ENCODE measurements at places on chromosomes 4 and X.
A peak's percentile ranks its signal among the peaks of the same experiment; 100 is the strongest.

GRCh38 chrX:133913658-133914388 is 71.6 kb downstream of the GPC3 start:
- peak; percentile 23 for DNase-seq

DNA sequence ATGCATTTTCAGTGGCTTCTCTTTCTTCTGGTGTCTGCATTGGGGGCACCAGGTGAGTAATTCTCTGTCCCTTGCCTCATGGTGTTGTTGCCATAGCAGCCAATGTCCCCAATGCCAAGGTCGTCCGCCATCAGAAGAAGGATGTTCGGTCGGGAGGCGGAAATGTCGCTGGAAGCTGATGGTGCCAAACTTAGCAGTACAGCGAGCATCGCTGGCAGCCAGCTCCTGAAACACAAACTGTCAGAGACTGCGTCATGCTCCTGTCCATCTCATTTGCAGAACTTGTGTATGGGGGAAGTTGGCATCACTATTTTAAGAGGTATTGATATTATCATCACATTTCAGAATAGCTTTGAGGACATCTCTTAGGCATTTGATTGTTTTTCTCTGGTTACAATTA is 29.1 kb upstream of the ARSD start:
- DNase-seq = no peak

- DNase-seq = no peak
Measured at GRCh38 chr4:188986271-188986689, 847.0 kb downstream of the TRIML1 start.

- no peak for DNase-seq
Measured at GRCh38 chrX:107565931-107566603, 62.2 kb upstream of the PRPS1 start.

DNA sequence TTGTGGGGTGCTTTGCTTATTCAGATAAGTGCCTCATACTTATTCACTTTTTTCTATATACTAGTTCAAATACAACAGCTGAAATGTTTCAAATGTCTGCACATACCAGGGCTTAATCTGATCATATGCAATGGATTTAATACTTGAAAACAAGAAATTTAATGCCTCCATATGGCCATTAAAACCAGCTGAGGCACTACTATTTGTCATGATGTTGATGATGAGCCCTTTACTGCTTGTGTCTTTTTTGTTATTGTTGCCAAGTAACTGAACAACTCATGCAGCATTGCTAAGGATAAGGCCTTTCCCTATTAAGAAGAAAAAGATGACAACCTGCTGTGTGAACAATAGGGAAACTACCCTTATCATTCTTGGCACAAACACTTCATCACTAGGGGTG is 52.5 kb downstream of the MAGEB10 start:
- DNase-seq = no peak

DNA sequence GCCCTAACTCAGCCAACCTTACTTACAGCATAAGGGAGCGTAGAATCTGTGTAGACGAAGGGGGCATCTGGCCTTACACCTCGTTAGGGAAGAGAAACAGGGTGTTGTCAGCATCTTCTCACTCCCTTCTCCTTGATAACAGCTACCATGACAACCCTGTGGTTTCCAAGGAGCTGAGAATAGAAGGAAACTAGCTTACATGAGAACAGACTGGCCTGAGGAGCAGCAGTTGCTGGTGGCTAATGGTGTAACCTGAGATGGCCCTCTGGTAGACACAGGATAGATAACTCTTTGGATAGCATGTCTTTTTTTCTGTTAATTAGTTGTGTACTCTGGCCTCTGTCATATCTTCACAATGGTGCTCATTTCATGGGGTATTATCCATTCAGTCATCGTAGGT is 14.6 kb downstream of the PLP1 start:
- no peak for DNase-seq

GRCh38 chrX:128676651-128677050 is 624.4 kb upstream of the ACTRT1 start:
- DNase-seq = no peak

GRCh38 chrX:124257924-124258702 is 74.3 kb upstream of the TEX13D start:
- no peak for DNase-seq

DNA sequence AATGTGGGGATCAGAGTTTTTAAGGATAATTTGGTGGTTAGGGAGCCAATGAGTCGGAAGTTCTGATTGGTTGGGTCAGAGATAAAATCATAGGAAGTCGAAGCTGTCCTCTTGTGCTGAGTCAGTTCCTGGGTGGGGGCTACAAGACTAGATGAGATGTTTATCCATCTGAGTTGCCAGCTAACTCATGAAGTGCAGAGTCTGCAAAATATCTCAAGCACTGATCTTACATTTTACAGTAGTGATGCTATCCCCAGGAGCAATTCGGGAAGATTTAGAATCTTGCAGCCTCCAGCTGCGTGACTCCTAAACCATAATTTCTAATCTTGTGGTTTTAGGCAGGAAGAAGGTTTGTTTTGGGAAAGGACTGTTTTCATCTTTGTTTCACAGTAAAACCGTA is 565.8 kb upstream of the SPANXN1 start:
- DNase-seq = no peak

- no peak for DNase-seq
Measured at GRCh38 chr4:76434901-76435527, at the start of gene SHROOM3. Gene SHROOM3 (plus strand): TSS chr4:76435229. CDS start chr4:76436053, 824 bp downstream.

DNA sequence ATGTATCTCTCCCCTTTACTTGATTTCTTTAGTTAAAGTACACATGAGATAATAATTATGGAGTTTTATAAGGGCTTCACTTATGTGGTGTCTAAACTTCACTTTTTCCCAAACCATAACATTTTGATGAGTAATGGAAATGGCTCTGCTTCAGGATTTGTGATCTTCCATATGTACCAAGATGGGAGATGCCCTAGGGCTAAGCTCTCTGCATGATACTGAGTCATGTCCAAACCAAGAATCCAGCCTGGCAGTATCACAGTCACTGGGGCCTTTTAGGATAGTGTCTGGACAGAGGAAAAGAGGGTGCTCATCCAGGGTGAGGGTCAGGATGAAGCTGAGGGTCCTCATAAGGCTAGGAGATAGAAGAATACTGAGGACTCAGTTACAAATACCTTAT is 47.9 kb upstream of the PAGE3 start:
- DNase-seq = no peak

DNA sequence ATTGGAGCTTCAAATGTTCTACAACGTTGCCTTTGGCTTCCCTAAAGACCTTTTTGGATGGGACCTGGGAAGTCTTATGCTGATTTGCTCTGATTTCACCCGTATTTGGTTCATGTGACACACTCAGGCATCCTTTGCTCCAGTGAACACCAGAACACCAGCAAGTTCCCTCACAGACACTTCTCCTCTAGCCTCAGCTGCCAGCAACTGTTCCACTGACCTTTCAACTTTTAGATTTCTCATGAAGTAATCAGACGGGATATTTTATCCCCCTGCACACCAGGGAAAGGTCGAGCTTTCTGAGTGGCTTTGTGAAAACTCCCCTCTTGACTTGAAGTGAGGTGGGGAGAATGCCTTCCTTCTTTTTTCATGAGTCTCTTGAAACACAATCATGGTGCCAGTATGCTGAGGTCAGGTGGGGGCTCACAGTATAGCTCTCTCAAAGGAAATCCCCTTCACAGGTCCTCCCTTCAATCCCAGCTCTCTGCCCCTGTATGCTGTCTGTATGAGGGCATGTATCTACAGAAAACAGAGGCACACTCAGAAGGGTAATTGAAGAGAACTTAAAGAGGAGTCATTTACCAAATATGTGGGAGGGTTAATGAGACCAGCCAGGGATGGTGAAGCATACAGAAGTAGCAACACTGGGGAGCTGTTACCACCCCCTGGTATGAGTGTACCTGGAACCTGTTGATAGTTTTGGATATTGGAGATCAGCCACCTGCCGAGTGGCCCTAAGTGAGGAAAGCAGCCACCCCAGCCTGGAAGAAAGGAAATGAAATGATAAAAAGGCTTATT is 62.7 kb downstream of the FGFBP1 start:
- no peak for DNase-seq

GRCh38 chr4:165328101-165328425 is 594 bp downstream of the MSMO1 start:
- DNase-seq = no peak

GRCh38 chr4:11009281-11009680 is 324.7 kb upstream of the CLNK start:
- no peak for DNase-seq

GRCh38 chrX:46208225-46208854 is 336.9 kb downstream of the ZNF674 start:
- DNase-seq = no peak

DNA sequence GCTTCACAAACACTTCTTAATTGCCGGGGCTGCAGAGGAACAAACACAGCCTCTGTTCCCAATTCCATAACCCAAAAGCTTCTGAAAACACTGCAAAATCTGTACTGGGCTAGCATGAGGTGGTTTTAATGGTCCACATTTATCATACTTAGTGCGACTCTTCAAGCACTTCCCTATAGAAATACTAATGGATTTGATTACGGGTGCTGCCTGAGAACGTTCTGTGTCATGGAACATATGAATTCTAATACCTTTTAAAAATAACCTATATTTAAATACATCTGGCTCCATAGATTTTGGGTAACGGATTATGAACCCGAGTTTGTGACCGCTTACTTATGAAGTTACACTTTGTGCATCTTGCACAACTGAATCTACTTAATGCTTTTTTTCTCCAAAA is 35.4 kb upstream of the STS start:
- no peak for DNase-seq

GRCh38 chr4:189117426-189117825 is 823.2 kb upstream of the FRG1 start:
- DNase-seq = no peak

- no peak for DNase-seq
Measured at GRCh38 chr4:38315286-38315685, 348.7 kb upstream of the KLF3 start.

DNA sequence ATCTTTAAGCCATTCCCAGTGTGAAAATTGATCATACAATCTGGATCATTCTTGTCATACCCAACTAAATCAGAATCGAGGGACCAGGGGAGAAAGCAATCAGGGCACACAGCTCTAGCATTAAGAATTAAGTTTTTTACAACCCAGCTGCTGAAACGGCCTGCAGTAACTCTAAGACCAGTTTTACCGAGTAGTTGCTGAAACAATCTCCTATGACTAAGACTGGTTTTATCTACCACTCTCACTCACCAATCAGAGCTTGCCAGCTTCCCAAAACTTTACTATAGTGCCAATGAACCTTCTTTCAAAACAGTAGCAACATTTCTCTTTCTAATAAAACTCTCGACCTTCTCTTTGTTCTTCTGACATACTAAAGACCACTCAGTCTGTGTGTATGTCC is 2.8 kb upstream of the SAP30 start:
- DNase-seq = no peak

GRCh38 chr4:159278399-159278798 is 175.5 kb downstream of the RAPGEF2 start:
- no peak for DNase-seq

- DNase-seq = no peak
Measured at GRCh38 chr4:46270986-46271596, 118.8 kb downstream of the GABRA2 start.

- no peak for DNase-seq
Measured at GRCh38 chr4:174538123-174538875, 16.0 kb upstream of the HPGD start.

DNA sequence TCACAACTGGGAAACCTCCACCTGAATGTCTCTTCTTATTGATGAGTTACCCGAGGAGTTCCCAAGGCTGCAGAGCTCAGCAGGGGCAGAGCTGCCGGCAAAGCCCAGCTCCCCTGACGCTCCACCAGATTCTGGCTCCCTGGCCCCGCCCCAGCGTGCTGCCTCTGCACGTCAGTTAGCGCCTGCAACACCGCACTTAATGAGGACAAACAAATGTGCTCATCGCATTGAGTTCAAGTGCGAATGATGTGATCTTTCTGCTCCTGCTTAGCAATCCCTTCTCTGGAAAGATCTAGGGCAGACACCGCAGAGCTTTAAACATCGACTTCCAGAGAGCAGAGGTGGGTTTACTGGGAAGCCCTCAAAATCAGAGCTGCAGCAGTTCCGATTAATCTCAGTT is 55.5 kb upstream of the FBXW7 start:
- DNase-seq = no peak

DNA sequence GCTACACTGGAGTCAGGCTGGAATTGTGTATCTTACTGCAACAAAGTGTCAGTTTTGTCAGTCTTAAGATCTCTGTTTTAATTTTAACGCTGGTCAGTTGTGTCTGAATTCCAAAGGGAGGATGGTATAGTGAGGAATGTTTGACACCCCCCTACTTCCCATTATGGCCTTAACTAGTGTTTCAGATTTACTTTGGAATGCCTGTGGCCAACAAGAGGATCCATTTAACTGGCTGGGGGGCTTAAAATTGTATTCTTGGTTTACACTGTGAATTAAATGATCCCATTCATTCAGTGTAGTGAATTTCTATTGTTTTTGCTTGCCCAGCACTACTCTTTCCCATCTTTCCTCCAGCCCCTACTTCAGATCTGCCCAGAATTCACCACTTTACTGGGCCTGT is 75.8 kb upstream of the IQCM start:
- no peak for DNase-seq

DNA sequence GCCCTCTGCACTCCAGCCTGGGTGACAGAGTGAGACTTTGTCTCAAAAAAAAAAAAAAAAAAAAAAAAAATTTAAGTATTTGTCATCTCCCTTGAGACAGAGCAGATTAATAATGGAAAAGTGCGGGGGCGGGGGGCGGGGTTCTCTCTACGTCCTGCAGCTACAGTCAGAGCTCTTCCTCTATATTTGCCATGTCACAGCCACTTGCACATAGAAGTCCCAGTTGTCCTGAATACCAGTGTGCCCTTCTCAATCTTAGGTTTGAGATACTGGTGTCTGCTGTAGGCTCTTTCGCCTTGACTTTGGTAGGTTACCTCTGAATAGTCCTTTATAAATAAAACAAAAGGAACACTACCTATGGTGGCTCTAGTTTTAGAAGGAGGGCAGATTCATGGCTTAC is 237.8 kb upstream of the PGRMC2 start:
- DNase-seq = no peak

- no peak for DNase-seq
Measured at GRCh38 chrX:114889481-114889880, 127.9 kb downstream of the IL13RA2 start.

DNA sequence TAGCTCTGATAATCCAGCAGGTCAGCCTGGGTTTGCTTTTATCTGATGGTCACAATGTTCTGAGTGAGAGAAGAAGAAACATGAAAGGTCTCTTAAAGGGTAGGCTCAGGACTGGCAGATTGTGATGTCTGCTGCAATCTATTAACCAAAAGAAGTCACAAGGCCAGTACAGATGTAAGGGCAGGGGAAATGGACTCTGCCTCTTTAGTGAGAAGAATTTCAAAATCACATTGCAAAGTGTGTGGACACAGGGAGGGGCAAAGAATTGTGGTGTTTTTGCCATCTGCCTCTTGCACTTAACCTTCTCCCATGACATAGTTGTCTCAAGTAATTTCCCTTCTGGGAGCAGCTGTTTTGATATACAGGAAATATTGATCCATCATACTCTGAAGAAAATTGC is 40.9 kb downstream of the IL1RAPL1 start:
- no peak for DNase-seq

- DNase-seq = no peak
Measured at GRCh38 chrX:25020905-25021449, 5.2 kb upstream of the ARX start.

Measured in NT2/D1 (cell line).